ENCODE measurements at places on chromosomes 2 and 18.

GRCh38 chr18:24111936-24112335, 26.9 kb upstream of the CABYR start:
- H3K27me3 ChIP-seq = no peaks in the 10 kb centered on the region
- peaks cover 2% of the 10 kb centered on the region for H3K4me1 ChIP-seq
- no peak overlapping the region for H3K4me3 ChIP-seq
- H3K27ac ChIP-seq = no peak overlapping the region

GRCh38 chr2:55391155-55391554, 28.5 kb downstream of the CCDC88A start:
- no peaks in the 10 kb centered on the region for H3K27me3 ChIP-seq
- no peak overlapping the region for H3K4me3 ChIP-seq
- no peaks in the 10 kb centered on the region for H3K4me1 ChIP-seq
- DNase-seq = no peak
- H3K36me3 ChIP-seq = no peaks in the 10 kb centered on the region
- no peak overlapping the region for H3K27ac ChIP-seq

- no peaks in the 10 kb centered on the region for H3K27me3 ChIP-seq
- no peak overlapping the region for H3K27ac ChIP-seq
- no peak for DNase-seq
Measured at GRCh38 chr2:85329181-85329651, 1.4 kb upstream of the TGOLN2 start.

DNA sequence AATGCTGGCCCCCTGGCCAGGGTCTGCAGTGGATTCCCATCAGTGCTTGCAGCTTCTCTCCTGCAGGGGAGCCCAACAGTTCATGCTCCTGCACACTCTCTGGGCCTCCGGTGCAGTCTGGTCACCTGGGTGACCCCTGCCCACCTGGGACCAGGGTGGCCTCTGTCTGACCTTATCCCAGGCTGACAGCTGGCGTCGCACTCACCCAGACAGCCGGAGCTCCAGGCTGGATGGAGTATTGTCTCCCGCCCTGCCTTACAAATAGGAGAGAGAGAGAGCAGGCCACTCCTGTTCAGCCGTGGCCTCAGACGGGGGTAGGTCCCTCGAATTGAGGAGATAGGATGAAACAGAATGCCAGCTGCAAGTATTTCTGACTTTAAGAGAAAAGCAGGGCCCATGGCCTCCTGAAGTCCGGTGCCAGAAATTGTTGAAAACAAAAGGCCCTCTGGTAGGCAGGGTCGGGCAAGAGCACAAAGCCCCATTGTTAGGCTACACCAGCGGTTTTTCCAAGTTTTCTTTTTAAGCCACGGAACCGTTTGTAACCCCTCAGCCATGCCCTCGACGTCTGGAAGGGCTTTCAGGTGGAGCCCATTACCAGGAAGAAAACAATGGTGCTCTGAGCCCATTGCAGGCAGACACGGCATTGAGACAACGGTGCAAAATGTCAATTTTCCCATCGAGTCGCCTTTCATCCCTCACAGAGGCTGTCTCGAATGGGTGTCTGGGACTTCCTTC, 258.4 kb downstream of the BCL11A start:
- H3K36me3 ChIP-seq = no peaks in the 10 kb centered on the region
- peaks cover 3% of the 10 kb centered on the region for H3K27me3 ChIP-seq
- no peak overlapping the region for H3K27ac ChIP-seq
- H3K4me1 ChIP-seq = no peaks in the 10 kb centered on the region

- H3K27ac ChIP-seq = no peak overlapping the region
- no peak overlapping the region for H3K4me3 ChIP-seq
- no peaks in the 10 kb centered on the region for H3K4me1 ChIP-seq
- peak; percentile 12 for DNase-seq
- no peaks in the 10 kb centered on the region for H3K27me3 ChIP-seq
Measured at GRCh38 chr2:198054299-198054698, 249.9 kb downstream of the PLCL1 start.

GRCh38 chr18:51563396-51563795, 365.9 kb upstream of the MEX3C start:
- H3K27ac ChIP-seq = no peak overlapping the region
- peaks cover 3% of the 10 kb centered on the region for H3K27me3 ChIP-seq
- DNase-seq = no peak
- H3K4me1 ChIP-seq = no peaks in the 10 kb centered on the region

DNA sequence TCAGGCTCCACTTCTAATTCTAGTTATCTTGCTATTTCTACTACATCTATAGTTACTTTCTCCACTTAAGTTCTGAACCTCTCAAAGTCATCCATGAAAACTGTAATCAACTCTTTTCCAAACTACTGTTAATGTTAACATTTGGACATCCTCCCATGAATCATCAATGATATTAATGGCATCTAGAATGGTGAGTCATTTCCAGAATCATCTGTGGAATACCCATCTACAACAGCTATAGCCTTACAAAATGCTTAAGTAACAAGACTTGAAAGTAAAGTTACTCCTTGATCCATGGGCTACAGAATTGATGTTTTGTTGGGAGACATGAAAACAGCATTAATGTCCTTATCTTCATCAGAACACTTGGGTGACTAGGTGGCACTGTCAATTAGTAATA, 35.4 kb downstream of the BARD1 start:
- H3K27ac ChIP-seq = no peak overlapping the region
- H3K27me3 ChIP-seq = no peaks in the 10 kb centered on the region
- no peaks in the 10 kb centered on the region for H3K4me1 ChIP-seq
- no peak overlapping the region for H3K4me3 ChIP-seq
- DNase-seq = no peak
- no peaks in the 10 kb centered on the region for H3K36me3 ChIP-seq

- H3K27me3 ChIP-seq = peaks cover 18% of the 10 kb centered on the region
- DNase-seq = no peak
- no peaks in the 10 kb centered on the region for H3K36me3 ChIP-seq
- no peak overlapping the region for H3K4me3 ChIP-seq
- no peaks in the 10 kb centered on the region for H3K4me1 ChIP-seq
- no peak overlapping the region for H3K27ac ChIP-seq
Measured at GRCh38 chr2:32902986-32903385, 43.8 kb upstream of the LTBP1 start.

DNA sequence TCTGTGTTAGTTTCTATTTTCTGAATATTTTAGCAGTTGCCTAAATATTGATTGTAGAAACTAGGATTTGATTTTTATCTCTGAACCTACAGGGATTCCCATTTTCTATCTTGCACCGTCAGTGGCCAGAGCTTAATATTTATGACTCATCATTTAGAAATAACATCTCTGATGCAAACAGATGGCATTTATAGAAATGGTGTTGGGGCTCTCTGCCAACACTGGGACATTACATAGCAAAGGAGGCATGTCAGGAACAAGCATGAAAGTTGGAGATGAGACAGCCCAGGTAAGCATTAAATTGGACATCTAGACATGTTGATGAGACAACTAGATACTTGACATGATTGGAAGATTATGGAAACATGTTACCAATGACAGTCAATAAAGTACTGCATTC, 165.3 kb upstream of the SYT4 start:
- DNase-seq = no peak
- no peak overlapping the region for H3K27ac ChIP-seq
- no peaks in the 10 kb centered on the region for H3K36me3 ChIP-seq
- H3K27me3 ChIP-seq = no peaks in the 10 kb centered on the region

DNA sequence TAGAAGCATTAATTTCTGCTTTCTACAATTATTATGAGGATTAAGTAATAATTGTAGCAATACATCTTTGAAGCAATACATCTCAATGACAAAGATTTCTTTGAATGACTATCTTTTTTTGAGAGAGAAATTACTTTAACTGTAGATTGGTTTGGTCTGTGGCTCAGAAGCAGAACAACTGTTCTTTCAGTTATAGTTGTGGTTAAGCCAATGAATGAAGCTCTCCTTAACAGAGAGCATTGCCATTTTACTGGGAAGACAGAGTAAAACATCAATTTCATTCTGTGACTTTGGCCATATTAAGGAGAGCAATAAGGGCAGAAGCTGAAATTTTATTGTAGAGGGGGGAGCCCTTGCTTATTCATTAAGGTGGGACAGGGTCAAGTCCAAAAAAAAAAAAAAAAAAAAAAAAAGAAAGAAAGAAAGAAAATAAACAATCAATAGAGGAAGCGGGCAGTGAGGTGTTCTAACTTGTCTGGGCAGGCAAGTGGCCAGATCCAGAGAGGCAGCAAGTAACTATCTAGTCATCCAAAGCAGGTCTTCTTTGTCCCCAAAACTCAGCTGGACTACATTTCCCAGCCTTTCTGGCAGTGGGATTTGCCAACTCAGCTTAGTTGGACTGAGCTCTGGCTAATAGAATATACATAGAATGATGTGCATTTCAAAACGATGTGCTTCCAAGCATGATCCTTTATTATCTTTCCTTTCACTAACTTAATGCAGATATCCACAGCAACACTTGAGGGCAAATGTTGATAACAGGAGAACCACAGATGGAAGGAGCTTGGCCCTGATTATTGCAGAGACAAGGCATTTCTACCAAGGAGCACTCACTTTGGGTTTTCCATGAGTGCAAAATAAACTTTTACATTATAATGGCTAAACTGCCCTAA, 462.7 kb upstream of the CDH20 start:
- no peaks in the 10 kb centered on the region for H3K36me3 ChIP-seq
- H3K27ac ChIP-seq = no peak overlapping the region
- no peak for DNase-seq
- H3K4me1 ChIP-seq = no peaks in the 10 kb centered on the region

DNA sequence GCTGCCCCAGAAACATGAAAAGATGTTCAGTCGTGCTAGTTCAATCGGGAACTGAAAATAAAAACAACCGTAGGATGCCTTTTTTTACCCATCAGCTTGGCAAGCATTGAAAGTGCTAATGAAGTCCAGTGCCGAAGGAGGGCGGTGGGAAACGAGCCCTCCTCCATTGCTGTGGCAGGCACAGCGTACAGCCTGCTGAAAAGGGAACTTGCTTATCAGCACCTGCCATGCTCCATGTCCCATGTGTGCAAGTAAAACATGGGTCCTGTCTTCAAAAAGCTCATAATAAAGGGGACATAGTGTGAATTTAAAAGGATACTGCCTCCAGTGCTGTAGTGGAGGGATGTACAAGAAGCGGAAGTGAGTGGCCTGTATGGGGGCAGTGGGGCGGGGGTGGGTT, 82.4 kb downstream of the ARMC9 start:
- no peak for DNase-seq
- no peaks in the 10 kb centered on the region for H3K27me3 ChIP-seq
- no peaks in the 10 kb centered on the region for H3K4me1 ChIP-seq

- peaks cover 55% of the 10 kb centered on the region for H3K4me1 ChIP-seq
- no peak for DNase-seq
- H3K27ac ChIP-seq = no peak overlapping the region
- H3K36me3 ChIP-seq = no peaks in the 10 kb centered on the region
Measured at GRCh38 chr2:29006092-29006979, 25.2 kb downstream of the TOGARAM2 start.

DNA sequence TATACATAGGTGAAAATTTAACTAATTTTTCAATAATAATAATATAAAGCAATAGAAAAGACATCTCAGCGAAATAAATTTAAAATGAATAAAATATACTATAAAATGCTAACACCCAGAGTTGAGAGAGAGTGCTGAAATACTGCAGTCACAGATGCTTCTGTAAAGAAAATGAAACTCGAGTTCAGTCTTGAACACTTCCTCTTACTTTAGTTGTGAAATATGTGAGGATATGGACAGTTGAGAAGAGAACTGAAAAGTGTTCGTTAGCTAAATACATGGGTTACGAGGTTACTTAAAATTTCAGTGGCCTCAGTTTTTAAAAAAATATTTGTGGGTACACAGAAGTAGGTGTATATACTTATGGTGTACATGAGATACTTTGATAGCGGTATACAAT, 106.8 kb downstream of the DNAH7 start:
- no peaks in the 10 kb centered on the region for H3K4me1 ChIP-seq
- no peaks in the 10 kb centered on the region for H3K36me3 ChIP-seq
- H3K27ac ChIP-seq = no peak overlapping the region
- no peak for DNase-seq

- peaks cover 9% of the 10 kb centered on the region for H3K4me1 ChIP-seq
- no peaks in the 10 kb centered on the region for H3K27me3 ChIP-seq
- H3K4me3 ChIP-seq = no peak overlapping the region
- DNase-seq = no peak
- peaks cover 25% of the 10 kb centered on the region for H3K36me3 ChIP-seq
Measured at GRCh38 chr2:15556311-15556930, 4.7 kb downstream of the NBAS start.

GRCh38 chr2:1321321-1321720, 91.9 kb upstream of the TPO start:
- no peak overlapping the region for H3K27ac ChIP-seq
- DNase-seq = no peak
- H3K36me3 ChIP-seq = no peaks in the 10 kb centered on the region
- no peaks in the 10 kb centered on the region for H3K27me3 ChIP-seq
- H3K4me3 ChIP-seq = no peak overlapping the region

DNA sequence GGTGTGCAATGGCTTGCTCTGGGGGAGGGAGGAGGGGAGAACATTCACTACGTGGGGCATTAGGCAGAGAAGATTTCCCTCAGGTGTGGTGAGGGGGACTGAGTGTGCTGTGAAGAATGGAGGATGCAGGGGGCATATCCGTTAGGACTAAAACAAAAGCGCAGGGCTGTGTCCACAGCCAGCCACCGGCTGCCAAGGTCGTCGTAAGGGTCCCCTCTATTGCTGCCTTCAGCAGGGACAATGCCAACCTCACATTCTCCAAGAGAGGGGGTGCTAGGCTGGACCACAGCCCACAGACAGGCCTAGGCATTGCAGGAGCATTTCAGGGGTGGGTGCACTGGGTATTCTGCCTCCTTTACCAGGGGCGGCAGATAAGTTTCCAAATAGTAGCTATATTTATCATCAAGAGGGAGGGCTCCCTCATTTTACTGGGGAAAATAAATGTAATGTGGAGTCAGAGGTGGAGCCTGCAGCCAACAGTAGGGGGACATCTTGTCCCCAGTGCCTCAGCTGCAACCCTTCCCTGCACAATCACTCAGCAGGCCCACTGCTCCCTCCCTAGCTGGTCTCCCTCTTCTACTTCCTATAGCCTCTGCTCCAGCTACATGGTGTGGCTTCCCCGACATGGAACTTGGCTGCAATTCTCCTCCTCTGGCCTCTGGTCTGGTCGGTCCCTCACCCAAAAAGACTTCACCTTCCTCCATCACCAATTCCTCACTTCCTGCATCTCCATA, 74.9 kb upstream of the OTOF start:
- no peak overlapping the region for H3K4me3 ChIP-seq
- no peak for DNase-seq
- no peaks in the 10 kb centered on the region for H3K36me3 ChIP-seq
- H3K27me3 ChIP-seq = peaks cover 45% of the 10 kb centered on the region
- H3K4me1 ChIP-seq = no peaks in the 10 kb centered on the region

DNA sequence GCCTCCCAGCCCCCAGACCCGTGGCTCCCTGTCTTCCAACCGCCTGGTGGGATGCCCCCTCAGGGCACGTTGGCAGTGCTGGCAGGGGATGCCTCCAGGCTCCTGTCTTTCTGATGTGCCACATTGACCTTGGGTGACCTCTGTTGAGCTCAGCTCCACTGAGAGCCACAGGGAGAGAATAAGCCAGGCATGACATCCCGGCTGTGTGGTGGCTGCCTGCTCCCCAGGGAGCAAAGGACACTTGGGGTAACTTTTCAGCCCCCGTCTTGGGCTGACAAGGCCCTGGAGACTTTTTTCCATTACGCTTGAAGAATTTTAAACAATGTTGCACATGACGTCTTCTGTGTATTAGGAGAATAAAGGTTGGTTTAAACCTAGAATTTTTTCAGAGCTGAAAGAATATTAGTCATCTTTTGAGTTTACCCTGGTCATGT, 246.0 kb downstream of the TSN start:
- H3K4me3 ChIP-seq = no peak overlapping the region
- no peak overlapping the region for H3K27ac ChIP-seq
- no peak for DNase-seq
- H3K36me3 ChIP-seq = no peaks in the 10 kb centered on the region

All from T-cell (primary cell).